ENCODE measurements at places on chromosomes 5 and 9. TPM values are rescaled to one million over a fixed set of nuclear protein-coding genes. Genes with fewer than 3 reads are reported as not detected.

The TAF1L gene
- total RNA-seq: not detected

The PPP3R2 gene
- not detected for total RNA-seq

The ADAMTS6 gene
- 0.47 TPM for total RNA-seq

The CDH9 gene
- total RNA-seq: not detected

The ZFP37 gene
- 1.4 TPM for total RNA-seq

The SPAAR gene
- total RNA-seq: 0.12 TPM

The ATG10 gene
- 3.3 TPM for total RNA-seq

The OSMR gene
- 9.5 TPM for total RNA-seq

The F2RL2 gene
- total RNA-seq: 0.26 TPM

The MYOZ3 gene
- 0.50 TPM for total RNA-seq

The CSF1R gene
- total RNA-seq: 1.4 TPM

The ACOT12 gene
- not detected for total RNA-seq

The FGD3 gene
- total RNA-seq: 8.8 TPM

The PPP1R26 gene
- total RNA-seq: 11.4 TPM

The GDA gene
- 1.5 TPM for total RNA-seq

The CNTNAP3 gene
- 0.98 TPM for total RNA-seq

The SPATA31E1 gene
- not detected for total RNA-seq

The GPRIN1 gene
- total RNA-seq: 0.43 TPM

The CD72 gene
- 0.88 TPM for total RNA-seq

The SOX30 gene
- not detected for total RNA-seq

The INSL4 gene
- not detected for total RNA-seq

The ENHO gene
- 0.24 TPM for total RNA-seq

The GZMA gene
- 0.93 TPM for total RNA-seq

The FAT2 gene
- total RNA-seq: not detected

The PCDHGA2 gene
- 1.6 TPM for total RNA-seq

The F12 gene
- total RNA-seq: 1.9 TPM

The LECT2 gene
- total RNA-seq: not detected

Data from pancreas (tissue), 10 donors.